NCI-H2107 (cell line): ENCODE measurements at places on chromosomes 12 and 14.

- no peak for DNase-seq
Observed at GRCh38 chr12:131991816-131992430, 42.2 kb downstream of the EP400 start.

DNA sequence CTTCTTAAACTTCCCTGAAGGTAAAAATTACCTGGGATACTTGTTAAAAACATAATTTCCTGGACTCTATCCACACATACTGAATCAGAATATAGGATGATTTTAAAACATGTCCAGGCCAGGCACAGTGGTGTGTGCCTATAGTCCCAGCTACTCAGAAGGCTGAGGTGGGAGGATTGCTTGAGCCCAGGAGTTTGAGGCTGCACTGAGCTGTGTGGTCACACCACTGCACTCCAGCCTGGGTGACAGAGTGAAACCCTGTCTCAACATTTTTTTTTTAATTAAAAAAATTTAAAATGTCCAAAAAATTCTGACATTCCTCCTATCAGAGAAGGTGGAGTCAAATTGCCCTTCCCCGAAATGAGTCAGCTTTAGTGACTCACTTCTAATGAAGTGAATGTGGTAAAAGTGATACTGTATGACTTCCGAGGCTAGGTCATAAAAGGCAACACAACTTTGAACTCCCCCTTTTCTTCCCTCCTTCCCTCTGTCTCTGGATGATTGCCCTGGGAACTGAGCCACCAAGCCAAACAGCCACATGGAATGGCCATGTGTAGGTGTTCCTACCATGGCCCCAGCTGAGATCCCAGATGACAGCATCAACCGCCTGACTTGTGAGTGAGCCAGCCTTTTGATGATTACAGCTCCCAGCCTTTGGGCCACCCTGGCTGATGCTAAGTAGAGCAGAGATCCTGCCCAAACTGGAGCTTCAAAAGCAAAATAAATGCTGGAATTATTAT lies 36.3 kb downstream of the LIMA1 start:
- DNase-seq: no peak

DNA sequence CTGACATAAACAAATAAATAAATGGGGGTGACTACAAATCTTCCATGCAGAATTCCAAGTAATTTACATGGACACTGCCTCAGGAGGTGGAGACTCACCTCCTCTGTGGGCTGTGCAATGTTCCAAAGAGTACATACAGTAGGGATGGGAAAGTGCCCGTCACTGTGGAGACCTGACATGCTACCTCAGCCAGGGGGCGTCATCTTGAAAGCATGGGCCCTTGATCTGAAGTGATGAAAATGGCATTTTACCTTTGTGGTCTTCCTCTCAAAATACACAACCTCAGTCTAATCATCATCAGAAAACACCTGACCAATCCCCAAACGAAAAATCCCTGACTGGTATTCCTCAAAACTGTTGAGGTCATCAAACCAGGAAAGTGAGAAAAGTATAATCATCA lies 48.4 kb downstream of the ANAPC7 start:
- DNase-seq: peak; percentile 10

DNA sequence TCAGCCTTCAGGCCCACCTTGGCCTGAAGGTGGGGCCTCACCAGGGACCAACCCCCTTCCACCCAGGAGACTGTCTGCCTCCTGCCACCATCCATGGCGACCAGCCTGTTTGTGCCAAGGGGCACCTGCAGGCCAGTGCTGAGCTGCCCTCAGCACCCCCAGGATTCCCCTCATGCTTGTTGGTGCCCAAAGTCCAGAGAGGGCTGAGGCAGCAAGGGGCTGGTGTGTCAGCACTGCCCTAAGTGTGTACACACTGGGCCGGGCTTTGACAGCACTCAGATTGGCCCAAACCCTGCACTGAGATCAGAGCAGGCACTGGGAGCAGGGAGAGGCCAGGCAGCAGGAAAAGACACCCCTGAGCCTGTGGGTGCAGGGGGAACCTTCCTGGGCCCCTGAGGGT lies 18.6 kb downstream of the SYNJ2BP start:
- DNase-seq: no peak

- no peak for DNase-seq
Observed at GRCh38 chr12:106187155-106187789, 48.5 kb upstream of the NUAK1 start.

DNA sequence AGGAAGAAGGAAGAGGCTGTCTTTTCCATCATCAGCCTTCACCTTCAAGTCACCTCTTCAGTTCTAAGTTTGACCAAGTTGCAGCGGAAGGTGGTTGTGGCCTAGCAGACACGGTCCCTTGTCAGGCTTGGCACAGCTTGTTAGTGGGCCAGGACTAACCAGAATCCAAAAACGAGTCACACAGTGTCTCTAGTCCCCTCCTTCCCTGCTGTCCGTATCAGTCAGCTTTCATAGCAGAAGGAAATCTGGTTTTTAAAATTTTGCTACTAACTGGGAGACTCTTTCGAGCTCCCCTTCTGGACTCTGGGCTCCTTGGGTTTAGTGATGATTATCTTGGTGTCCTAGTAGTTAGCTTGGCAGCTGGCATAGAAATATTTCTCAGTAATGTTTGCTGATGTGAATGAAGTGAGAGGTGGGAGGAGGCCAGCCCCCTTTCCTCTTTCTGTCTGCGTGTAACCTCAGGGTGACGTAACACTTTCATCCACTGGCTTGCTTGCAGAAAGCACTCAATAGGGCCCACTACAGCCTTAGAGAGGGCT lies 3.8 kb downstream of the ETV6 start:
- DNase-seq: no peak

- no peak for DNase-seq
Observed at GRCh38 chr12:120252071-120252906, 13.2 kb downstream of the PXN start.

GRCh38 chr12:85156569-85156968 lies 120.4 kb downstream of the LRRIQ1 start:
- no peak for DNase-seq

DNA sequence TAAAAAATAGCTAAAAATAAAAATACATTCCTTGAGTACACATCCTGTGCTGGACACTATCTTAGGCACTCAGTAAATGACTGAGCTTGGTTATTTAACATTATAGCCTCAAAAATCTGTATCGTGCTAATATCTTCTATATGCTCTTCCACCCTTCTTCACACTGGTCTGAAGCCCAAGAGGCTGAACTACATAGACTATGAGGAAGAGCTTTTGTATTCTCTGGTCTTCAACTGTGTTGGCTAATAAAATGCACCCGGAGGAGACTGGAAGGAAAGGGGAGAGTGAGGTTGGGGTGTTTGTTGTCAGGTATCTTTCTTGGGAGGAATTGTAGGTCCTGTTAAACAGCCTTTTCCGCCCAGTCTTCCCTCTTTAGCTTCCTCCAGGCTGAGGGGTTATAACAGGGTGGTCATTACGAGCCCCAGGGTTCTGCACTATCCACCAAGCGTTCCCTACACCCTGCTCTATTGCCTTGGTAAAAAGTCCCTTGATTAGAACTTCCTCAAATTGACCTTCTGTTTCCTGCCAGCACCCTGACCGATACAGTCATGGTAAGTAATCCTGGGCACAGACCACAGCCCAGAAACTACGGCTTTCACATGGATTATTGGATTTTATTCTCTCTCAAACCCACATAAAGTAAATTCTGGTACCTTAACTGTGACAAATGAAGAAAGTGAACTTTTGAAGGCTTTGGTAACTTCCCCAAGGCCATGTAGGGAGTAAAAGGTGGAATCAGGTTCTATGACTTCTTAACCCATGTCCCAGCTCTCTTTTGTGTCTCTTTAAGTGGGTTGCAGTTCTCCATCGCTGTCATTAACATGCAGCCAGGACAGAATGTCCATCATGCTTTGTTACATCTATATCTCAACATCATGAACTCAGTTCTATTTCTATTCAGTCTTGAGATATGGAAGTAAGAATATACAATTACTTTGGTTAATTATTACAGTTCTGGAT lies 71.3 kb downstream of the PTHLH start:
- DNase-seq: no peak

DNA sequence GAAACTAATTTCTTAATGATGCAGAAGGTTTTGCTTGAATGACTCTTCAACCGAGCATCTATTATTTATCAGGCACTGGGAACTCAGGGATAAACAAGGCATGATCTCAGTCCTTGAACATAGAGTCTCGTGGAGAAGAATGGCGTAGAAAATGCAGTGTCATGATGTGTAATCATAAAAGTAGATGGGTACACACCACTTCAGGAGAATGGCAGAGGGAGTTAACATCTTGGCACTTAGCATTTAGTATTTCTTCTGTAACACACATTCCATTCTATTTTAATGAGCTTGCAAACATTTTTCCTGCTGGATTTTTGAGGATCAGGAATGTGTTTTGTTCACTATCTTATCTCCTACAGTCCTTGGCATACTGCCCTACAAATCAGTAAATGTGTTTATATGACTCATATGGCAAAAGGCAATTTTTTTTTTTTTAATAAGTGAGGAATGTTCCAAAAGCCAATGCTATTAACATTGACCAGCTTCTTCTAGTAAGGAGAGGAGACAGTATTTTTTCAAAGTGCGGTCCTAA lies 3.8 kb downstream of the TXNRD1 start:
- no peak for DNase-seq

DNA sequence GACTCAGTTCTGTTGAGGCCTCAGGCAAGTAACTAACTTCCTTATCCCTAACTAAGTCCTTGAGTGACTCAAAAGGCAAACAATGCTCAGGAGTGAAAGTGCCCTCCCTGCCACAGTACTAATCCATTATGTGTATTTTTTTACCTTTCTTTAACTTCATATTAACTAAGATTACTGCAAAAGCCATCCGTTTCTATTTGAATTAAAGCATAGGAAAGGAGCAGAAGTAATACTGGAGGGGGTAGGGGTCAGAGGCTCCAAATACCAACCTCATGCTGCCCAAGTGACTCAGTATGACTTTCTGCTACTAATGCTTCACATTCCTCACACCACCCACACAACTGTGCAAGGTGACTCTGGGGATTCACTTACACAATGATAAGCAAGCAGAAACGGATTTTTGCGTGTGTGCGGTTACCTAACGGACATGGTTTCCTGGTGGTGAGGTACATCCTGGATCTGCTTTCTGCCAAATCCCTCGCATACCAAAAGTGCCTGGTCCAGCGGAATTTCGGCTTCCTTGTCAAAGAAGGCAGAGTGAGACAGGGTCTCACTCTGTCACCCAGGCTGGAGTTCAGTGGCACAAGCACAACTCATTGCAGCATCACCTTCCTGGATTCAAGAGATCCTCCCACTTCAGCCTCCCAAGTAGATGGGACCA lies 25.1 kb downstream of the MOK start:
- no peak for DNase-seq

GRCh38 chr12:32062881-32063280 lies 43.8 kb upstream of the BICD1 start:
- no peak for DNase-seq

GRCh38 chr12:31311634-31312258 lies 14.2 kb downstream of the SINHCAF start:
- DNase-seq: no peak

- no peak for DNase-seq
Observed at GRCh38 chr14:23829736-23830471, 123.7 kb upstream of the DHRS4 start.

GRCh38 chr12:104132351-104132956 lies 5.6 kb downstream of the NFYB start:
- no peak for DNase-seq

DNA sequence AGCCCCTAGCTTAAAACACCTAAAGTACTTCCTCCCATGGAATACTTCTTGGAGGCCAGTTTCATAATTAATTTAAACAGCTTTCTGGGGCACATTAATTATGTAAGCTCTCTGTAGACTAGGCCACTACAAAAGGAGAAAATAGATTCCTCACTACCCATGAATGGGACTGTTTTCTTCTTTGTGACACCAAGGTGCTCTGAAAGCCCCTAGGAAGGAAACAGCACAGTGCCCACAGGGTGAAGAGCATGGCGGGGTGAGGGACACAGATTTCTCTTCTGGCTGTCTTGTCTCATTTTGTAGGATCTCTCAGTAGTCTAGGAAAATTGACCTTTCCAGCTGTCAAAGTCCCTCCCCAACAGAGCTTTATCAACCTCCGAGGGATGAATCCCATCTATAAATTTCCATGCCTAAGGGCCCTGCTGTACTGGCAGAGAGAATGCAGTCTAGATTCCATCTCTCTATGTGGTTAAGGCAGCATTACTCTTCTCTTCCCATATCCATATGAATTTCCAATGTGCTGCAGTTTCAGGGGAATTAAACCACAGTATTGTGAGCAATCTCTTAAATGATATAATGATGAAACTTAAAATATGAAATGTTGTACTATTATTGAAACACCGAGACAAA lies 183.6 kb upstream of the GRIP1 start:
- DNase-seq: no peak

- no peak for DNase-seq
Observed at GRCh38 chr12:116897476-116897875, 13.3 kb upstream of the FBXW8 start.

DNA sequence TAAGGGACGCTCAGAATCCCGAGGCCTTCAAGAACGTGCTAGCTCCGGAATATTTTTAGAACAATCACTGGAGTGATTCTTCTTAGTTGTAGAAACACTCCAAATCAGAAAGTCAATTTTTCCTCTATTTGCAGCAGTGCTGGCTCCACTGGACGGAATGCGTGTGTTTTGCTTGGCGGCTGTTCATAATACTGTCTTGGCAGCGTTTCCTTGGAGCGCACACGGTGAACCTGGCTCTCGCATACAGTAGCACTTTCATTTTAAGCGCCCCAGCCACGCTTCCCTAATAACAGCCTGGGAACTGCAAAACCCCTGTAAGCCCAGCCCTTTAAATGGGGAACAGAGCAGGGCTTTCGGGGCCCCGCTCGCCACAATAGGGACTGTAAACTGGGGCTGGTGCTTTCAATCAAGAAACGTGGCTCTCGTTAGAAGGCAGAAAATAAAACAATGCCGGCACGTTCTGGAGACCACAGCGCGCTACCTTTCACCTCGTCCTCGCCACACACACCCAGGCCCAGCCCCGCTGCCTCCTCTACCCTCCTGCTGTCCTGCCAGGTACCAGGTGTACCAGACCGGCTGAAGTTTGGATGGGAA lies 79.9 kb downstream of the BCL11B start:
- peak; percentile 43 for DNase-seq

DNA sequence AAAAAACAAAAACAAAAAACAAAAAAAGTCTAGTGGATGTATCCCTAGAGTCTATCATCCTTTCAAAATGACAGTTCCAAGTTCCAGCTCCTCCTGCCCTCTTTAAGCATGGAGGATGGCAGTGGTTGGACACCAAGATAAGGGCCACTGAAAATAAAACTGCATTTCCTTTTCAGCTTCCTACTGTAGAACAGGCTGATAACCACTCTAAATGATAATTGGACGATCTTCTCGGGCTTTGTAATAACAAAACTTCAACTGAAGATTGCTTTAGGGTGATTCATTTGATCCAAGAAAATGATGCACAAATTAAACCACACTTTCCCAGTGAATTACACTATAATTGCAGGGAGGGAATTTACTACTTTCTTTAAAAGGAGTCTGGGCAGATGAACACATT lies 42.2 kb upstream of the CRACR2A start:
- no peak for DNase-seq

DNA sequence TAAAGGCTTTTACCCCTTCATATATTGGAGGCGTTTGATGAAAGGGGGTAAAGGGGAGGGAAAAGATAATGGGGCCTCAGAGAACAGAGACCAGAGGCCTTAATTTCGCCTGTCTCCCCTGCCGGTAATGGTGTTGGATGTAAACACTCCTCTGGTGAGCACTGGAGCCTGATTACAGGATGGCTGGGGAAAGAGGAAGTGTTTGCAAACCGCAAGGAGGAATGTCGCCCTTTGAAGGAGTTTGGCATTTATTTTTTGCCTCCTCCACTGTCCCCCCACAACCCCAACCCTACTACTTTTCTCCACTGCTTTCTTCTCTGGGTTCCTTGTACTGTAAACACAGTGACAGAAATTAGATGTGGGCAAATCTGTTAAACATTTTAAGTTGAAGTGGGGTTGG lies 211.9 kb upstream of the TBX3 start:
- no peak for DNase-seq

- DNase-seq: no peak
Observed at GRCh38 chr12:50099302-50100008, 4.4 kb upstream of the GPD1 start.
